Upper lobe of left lung (tissue), 6 donors: ENCODE measurements at places on chromosomes 12 and 14.
A peak's percentile ranks its signal among the peaks of the same experiment; 100 is the strongest.

GRCh38 chr14:100546051-100546443, 41.2 kb downstream of the BEGAIN start:
- DNase-seq: no peak

DNA sequence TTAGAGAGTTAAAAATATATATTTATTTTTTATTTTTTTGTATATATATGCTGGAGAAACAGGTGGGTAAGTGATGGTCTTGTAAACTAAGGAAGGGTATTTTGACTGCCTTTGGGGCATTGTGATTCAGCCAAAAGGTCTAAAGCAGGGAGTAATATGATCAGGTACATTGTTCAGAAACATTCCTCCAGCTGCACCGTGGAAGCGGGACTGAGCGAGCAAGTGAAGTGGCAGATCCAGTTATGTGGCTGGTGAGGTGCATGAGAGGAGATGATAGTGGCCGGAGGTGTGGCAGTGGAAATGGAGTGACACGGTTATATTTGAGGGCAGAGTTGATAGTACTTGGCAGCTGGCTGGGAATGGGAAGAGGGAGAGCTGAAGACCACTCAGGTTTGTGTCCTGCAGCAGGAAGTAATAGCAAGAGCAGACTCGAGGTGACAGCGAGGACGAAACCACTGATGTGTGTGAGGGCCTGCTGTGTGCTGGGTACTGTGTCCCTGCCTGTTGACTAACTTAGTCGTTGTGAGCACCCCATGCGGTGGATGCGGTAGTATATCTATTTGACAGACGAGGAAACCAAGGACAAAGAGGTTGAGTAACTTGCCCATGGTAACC, 39.2 kb downstream of the EID3 start:
- DNase-seq: no peak

DNA sequence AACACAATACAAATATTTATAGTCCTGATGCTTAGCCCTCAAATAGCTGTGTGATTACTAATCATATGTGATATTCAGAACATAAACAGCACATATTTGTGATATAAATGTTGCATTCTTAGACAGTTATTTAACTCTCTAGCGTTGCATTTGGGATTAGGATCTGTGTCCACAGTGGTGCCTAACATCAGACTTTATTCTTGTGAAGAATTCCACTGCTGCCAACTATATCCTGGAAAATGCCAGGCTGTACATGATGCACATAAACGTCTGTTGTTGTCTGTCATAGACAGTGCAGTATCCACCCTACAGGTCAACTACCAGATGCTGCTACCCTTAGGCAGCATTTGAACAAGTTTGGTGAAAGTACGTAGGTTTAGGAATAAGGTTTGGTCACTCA, 39.0 kb downstream of the SLC38A4 start:
- no peak for DNase-seq

DNA sequence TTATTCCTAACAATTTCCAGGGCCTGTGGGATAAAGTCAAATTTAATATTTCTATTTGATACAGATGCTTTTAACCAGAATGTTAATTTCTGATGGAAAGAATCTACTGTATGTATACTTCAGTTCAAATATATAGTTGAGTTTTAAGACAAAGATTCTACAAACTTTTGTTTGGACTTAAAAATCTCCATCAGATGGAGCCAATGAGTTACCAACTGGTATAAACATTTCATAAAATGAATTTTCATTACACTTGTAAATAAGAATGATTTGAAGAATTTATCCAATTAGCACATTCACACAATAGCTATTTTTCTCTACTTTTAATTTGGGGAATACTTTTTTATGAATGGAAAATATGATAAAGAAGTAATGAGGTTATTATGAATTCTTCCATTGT, 425.2 kb upstream of the MIS18BP1 start:
- DNase-seq: no peak

DNA sequence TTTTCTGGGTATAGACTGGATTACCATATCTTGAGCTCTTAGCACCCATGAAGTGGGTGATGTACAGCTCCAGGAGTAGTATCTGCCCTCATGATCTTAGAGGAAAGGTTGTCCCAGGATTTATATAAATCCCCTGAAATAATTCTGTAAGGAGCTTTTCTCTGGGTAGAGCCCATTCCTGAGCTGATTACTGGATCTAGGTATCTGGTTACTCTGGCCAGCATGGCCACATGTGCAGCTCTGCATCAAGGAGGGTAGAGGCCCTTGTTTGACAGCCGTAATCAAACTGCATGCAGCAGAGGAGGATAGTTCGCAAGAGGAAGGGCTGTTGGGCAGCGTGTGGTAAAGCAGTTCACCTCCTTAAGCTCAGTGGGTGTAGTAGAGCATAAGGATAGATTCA, 8.5 kb downstream of the COX14 start:
- no peak for DNase-seq

GRCh38 chr12:13204428-13204827, 7.9 kb downstream of the EMP1 start:
- no peak for DNase-seq

DNA sequence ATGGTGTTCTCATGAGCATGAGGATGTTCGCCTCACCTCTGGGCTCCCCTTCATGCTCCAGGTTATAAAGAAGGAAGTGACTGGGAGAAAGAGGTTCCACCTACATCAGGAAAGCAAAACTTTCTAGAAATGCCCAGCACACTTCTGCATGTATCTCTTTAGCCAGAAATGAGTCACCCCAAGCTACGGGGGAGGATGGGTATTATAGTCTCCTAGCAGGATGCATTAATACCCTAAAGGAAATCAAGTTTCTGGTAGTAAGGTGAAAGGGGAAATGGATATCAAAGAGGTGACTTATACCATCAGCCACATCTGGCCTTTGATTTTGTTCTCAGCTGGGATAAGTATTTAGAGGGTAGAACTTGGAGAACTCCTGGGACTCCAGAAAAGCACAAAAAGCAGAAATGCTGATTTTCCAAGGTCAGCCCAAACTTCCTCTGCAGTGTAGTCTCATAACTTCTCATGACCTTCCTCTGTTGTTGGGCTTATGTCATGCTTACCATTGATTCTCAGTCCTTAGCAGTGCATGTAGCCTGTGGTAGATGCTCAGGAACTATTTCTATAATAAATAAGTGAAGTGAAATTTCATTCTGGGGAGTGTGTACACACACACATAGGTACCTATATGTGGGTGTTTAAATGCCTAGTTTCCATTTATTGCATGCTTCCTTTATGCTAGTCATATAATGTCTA, 209.4 kb upstream of the CRY1 start:
- no peak for DNase-seq

DNA sequence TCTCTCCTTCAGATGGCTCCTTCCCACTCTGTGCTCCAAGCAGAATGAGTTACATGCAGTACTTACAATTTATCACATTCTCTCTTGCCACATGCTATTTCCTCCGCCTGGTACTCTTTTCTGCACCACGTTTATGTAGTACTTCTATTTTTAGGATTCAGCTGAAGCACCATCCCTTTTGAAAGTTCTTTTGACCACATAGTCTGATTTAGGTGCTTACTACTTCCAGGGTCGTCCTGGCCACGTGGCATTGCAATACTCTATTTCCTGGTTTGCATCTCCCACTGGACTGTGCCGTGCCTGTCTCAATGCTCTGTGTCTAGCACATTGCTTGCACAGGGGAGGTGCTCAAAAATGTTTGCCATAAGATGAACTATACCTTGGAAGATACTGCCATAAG, 16.3 kb upstream of the TBC1D30 start:
- no peak for DNase-seq

- DNase-seq: no peak
Measured at GRCh38 chr14:64249363-64249762, 44.8 kb downstream of the ESR2 start.

- peak; percentile 33 for DNase-seq
Measured at GRCh38 chr14:88270776-88271175, 52.3 kb downstream of the KCNK10 start.

GRCh38 chr14:102088012-102088792, 1.4 kb upstream of the HSP90AA1 start:
- DNase-seq: peak; percentile 92

DNA sequence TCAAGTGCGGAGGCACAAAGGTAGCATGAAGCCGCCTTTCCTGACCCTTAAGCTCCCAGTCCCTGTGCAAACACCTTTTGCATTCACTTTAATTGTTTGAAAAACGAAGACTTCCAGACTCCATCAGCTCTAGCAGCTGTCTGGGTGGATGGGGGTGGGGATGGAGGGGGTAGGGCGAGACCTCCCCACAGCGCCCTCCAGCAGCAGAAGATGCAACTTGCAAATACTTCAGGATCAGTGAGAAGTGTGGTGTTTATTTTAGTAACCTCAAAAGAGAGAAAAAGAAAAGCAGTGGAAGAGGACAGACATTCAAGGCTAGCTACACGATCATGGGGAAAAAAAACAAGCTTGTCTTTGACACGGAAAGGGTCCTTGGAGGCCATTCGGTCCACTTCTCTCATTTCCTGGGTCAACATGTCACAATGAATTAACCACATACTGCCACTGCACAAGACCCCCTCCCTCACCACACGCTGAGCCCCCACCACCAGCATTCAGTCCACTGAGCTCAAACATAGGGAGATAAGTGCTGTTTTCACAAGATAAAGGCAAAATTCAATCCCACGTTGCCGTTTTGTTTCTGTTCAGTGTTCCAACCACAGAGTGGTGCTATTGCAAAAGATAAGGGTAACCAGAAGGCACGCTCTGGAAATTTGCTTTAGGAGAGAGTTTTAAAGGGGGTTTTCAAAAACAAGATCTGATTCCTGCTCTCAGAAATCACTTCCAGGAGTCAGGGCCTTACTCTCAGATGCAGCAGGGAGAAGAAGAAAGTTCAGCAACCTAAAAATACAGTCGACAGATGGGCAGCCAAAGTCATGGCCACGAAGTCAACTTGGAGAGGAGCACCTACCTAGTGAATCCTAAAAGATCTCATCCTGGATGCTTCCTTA, 3.3 kb upstream of the NTF3 start:
- no peak for DNase-seq

DNA sequence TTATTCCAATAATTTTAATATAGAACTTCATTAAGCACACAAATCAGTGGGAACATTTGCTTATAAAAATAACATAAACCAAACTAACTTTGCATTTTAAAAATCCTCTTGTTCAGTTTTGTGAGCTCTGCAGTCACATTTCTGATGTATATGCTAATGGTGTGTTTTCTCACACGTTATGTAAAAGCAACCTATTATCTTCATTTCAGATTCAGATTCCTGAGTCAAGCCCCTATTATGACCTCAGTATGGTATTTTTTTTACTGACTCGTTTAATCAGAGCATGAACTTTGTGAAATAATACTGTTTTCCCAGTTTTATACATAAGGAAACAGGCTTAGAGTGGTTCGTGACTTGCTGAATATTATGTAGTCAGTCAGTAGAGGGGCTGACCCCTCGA, 394.0 kb downstream of the TMEM117 start:
- DNase-seq: no peak

- peak; percentile 34 for DNase-seq
Measured at GRCh38 chr12:8709124-8709830, 11.5 kb downstream of the RIMKLB start.

GRCh38 chr12:107518868-107519267, 166.7 kb upstream of the PWP1 start:
- no peak for DNase-seq

DNA sequence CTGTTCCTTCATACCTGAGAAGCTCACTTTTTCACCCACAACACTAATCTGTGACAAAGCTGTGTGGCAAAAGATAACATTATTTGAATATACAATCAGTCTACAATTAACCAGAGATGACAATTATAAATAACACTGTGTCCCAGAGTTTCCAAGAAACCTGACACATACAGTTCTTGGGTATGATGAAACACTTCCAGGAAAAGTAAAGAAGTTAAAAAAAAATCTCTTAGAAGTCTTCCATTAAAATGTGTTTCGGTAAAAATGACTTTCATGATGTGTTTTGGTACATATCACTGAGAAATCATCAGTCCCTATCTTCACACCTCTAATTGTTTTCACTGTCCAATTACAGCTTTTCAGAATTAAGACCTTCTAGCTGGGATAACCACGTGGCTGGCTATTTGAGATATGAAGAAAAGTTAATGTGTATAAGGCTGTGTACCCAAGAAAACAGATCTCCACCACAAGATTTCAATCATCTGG, 390.2 kb downstream of the SOX5 start:
- DNase-seq: no peak

- DNase-seq: no peak
Measured at GRCh38 chr12:8822298-8822697, at the start of gene A2ML1. A2ML1 (plus strand) TSS chr12:8822621; CDS start chr12:8822652, 31 bp downstream.
